ENCODE measurements at places on chromosomes 7 and 10.

GRCh38 chr10:23994459-23995046 is 214.4 kb upstream of the KIAA1217 start:
- DNase-seq, result peak; percentile 58

GRCh38 chr10:121282797-121283515 is 315.3 kb downstream of the FGFR2 start:
- DNase-seq, result no peak

DNA sequence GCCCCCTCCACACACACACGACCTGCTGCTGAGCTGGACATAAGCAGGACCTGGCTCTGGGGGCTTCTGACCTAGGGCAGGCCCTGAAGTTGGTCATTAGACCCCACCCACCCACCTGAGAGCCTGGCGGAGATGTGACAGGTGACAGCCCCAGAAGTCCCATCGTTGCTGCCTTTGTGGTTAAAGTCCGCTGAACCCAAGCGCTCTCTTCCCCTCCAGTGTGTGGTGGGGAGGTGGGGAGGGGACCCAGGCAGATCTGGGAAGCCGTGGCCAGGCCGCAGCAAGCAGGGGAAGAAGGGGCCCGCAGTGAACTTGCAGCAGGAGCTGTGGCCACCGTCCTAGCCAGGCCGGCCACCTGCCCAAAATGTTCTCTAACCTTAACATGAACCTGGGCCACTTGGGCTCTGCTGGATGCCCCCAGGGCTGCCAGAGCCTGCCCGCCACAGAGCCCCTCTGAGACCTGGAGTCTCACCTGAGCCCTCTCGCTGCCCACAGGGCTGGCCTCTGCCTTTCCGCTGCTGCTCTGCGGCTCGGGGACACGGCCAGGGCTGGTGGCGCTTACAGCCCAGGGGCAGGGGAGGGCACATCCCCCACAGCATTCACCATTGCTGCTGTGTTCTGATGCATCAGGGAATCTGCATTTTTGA is 65.1 kb downstream of the LHPP start:
- no peak for DNase-seq

DNA sequence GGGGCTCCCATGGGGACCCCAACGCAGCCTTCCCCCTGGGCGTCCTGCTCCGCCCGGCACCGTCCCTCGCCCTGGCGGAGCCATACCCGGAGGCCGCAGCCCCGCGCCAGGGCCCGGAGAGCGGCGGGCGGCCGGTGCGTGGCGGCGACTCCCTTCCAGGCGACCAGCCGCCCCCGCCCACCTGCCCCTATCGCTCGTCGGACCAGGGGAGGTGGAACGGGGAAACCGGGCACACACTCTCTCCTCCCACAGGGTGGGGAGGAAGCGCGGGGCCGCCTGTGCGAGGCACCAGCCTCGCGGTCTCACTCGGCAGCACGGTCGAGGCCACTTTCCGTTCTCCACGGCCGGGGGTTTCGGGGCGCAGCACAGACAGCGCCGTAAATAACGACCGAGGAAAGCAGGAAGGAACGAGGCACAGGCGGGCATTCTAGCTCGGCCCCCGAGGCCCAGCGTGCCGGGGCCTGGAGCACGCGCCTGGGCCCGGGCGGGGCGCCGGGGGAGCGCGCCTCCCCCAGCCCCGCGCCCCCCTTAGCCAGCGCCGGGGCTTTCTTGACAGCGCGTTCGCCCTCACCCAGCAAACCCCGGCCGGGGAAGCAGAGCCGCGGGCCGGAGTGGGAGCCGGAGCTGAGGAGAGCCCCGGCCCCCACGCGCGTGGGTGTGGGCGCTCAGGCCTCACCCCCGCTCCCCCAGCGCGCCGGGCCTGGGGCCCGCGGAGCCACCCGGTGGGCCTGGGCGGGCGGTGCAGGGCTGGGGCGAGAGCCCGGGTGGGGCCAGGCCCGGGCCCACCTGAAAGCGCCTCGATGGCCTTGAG is 936 bp downstream of the IGF2BP3 start:
- DNase-seq, result no peak

GRCh38 chr7:54898659-54899340 is 120.0 kb upstream of the EGFR start:
- DNase-seq, result no peak

DNA sequence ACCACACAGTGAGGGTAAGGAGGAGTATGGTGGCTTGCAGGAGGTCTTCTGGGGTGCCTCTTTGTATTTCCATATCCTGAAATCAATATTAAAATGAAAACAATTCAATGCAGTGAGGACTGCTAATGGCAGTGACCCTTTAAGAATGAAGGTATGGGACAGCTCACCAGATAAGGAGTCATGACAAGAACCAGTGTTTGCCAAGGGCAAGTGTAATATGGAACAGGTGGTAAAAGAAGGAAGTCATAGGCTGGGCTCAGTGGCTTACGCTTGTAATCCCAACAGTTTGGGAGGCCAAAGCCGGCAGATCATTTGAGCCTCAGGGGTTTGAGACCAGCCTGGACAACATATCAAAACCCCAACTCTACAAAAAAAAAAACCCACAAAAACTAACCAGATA is 20.0 kb upstream of the LIPA start:
- no peak for DNase-seq

- no peak for DNase-seq
Observed at GRCh38 chr10:123451618-123452245, 214.4 kb upstream of the GPR26 start.

DNA sequence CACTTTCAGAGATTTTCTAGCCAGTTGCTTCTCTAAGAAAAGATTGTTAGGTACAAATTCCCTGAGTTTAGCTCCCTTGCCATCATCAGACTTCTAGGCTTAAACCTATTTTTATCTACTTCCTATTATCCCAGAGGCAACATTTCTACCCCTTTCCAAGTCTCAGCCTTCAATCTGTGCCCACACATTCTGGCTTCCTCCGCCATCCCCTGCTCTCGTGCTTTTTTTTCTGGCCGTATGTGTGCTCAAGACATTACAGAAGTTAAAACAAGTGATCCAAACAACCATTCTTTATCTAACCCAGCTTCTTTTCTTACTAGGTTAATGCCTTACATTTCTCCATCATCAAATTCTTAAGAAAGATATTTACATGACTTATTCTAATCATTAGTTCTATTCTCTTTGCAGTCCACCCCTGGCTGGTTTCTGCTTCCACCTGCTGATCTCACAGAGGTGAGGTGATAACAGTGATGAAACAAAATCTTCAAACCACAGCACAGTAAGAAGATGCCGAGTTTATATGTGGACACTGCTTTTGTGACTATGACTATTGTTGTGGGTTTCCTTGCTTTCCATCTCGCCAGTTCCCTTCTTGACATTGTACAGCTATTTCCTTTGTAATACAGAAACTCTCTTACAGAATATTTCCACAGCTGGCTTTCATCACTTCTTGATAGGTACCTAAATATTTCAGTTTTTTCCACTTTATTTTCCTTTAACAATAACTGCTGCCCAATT is 18.3 kb upstream of the CDK6 start:
- DNase-seq, result no peak

DNA sequence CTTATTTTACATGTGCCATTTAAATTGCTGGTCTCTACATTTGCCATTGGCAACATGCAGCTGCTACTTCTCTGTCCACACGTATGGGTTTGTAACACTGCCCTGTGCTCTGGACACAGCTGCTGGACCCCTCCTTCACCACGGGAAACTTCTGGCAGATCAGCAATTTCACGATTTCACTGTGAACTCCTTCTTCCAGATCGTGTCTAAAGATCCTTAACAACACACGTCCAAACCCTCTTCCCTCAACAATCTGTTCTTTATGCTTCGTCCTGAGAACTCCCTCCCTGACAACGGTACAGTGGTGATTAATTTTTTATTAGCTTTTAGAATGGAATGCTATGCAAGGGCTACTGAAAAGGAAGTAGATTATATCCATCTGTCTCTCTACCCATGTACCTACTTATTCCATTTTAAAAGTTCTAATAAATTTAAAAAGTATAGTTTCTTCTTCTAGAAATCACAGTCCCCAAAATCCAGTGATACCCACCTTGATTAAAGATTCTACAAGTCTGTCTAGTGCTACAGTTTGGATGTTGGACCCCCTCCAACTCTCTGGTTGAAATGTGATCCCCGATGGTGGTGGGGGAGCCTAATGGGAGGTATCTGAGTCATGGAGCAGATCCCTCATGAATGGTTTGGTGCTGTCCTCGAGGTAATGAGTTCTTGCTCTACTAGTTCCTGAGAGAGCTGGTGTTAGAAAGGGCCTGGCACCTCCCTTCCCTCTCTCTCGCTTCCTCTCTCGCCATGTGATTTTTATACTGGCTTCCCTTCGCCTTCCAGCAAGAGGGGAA is 81.0 kb downstream of the KIAA1549 start:
- peak; percentile 63 for DNase-seq

GRCh38 chr10:132223156-132223590 is 36.4 kb downstream of the DPYSL4 start:
- DNase-seq, result peak; percentile 69

DNA sequence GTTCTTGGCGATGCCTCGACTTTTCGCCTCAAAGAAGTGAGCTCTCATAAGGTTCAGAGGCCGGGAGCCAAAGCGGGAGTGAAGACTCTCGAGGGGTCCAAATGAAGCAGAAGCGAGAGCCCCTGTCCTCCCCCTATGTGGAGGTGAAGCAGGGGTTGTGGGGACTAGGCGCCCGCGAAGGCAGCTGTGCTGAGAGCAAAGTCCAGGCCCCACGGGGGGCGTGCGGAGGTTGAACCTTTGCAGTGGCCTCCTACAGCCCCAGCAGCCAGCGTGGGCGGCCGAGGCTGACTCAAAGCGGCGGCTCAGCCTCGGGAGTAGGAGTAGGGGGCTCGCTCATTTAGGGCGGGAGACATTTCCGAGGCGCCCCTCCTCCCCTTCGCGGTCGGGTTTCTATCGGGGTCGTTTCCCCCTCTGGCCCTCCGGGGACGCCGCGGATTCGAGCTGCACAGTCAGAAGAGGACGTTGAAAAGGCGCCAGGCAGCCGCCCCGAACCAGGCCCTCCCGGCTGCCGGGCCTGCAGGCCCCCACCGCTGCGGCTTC is 553 bp upstream of the ADD3 start:
- no peak for DNase-seq
